Heart left ventricle (tissue), 16 donors: ENCODE measurements at places on chromosomes 7 and 10. TPM values are rescaled to one million over a fixed set of nuclear protein-coding genes. Genes with fewer than 3 reads are reported as not detected.

GRCh38 chr7:150408393-150409299, 29.5 kb downstream of the ZNF775 start:
- DNase-seq = no peak

DNA sequence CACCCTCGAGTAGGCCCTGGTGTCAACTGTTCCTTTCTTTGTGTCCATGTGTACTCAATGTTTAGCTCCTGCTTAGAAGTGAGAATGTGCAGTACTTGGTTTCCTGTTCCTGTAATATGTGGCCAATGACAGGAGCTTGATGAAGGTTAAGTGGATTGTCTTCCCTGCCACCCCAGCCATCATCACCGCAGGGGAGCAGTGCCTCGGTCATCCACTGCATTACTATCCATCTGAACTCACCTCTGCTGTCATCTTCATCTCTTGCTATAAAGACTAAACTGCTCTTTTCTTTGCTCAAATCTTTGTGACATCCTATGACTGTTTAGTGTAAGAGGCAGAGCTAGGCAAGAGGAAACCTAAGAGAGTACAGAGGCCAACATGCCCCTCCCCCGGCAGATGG, 15.6 kb downstream of the ITIH2 start:
- DNase-seq = no peak

MYL7 gene
- polyA plus RNA-seq = 1,236 TPM

- DNase-seq = no peak
Observed at GRCh38 chr7:45563941-45564461, 10.2 kb upstream of the ADCY1 start.

DNA sequence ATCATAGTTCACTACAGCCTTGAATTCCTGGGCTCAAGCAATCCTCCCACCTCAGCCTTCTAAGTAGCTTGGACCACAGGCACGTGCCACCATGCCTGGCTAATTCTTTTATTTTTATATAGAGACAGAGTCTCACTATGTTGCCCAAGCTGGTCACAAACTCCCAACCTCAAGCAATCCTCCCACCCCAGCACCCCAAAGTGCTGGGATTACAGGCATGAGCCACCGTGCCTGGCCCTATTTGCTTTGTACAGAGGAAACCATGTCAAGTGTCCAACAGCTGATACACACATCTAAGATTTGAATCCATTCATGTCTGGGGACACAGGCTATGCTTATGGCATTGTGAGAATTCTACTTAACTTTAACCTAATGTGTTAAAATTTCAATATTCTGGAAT, 29.9 kb upstream of the MPP7 start:
- no peak for DNase-seq

LRRN3 gene
- 2.4 TPM for polyA plus RNA-seq

- no peak for DNase-seq
Observed at GRCh38 chr10:90087197-90088023, 386.0 kb downstream of the KIF20B start.

DNA sequence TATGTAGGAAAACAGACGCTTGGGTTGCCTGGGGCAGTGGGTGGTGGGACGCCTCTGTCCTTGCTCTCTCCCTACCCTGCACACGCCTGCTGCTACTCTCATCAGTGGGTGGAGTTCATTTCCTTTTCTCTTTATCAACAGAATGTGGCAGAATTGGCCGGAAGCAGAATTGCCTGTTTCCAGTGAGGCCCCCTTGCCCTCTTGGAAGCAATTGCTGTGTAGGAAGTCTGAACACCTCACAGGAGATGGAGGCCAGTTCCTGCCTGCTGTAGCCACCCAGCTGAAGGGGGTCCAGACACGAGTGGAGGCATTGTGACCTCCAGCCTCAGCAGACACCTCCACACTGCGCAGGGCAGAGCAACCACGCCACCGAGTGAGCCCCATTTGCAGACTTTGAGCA, 331.6 kb upstream of the ZNF32 start:
- DNase-seq = no peak

- DNase-seq = no peak
Observed at GRCh38 chr10:29951441-29951931, 107.9 kb downstream of the JCAD start.

C10orf90 gene
- not detected for polyA plus RNA-seq

- no peak for DNase-seq
Observed at GRCh38 chr10:63752318-63752717, 231.1 kb downstream of the REEP3 start.

SPDYE1 gene
- polyA plus RNA-seq = not detected

DNA sequence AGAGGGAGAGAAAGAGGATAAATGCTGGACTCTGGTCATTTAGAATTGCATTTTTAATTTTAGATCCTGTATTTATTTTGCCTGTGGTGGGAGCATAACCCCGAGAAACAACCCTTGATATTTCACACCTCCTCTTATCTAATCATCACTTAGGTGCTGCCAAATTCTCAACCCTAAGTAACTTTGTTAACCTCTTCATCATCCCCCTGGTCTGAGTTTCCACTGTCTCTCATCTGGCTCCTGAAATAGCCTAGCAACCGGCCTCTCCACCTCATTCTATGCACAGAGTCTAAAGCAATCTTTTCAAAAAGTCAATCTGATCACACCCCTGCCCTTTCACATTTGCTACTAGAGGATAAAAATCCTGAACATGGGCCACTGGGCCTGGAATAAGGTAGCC, 118.5 kb upstream of the C1QL3 start:
- no peak for DNase-seq

DNA sequence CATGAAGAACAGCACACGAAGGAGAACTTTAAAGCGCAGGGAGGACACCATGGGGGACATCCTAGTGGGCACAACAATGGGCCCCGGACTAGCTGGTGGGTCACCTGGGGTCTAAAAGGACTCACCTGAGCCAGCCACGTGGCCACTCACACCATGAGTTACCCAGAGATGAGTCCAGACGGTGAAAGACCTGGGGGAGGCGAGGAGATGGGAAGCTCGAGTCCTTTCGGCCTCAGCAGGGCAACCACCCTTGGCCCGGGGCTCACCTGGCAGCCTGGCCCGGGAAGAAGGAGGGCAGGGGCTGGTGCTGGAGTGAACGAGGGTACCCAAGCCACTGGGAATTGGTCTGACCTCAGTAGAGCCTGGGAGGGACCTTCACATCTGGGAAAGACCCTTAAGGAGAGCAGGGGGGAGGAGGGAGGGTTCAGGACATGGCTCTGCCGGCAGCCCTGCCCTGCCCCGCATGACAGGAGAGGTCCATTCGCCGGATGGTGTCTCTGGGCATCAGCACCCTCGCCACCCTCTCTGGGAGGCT, 5.7 kb downstream of the GIGYF1 start:
- no peak for DNase-seq

- no peak for DNase-seq
Observed at GRCh38 chr7:3510101-3511020, 209.3 kb downstream of the SDK1 start.

C10orf143 gene
- polyA plus RNA-seq = 1.1 TPM

DNA sequence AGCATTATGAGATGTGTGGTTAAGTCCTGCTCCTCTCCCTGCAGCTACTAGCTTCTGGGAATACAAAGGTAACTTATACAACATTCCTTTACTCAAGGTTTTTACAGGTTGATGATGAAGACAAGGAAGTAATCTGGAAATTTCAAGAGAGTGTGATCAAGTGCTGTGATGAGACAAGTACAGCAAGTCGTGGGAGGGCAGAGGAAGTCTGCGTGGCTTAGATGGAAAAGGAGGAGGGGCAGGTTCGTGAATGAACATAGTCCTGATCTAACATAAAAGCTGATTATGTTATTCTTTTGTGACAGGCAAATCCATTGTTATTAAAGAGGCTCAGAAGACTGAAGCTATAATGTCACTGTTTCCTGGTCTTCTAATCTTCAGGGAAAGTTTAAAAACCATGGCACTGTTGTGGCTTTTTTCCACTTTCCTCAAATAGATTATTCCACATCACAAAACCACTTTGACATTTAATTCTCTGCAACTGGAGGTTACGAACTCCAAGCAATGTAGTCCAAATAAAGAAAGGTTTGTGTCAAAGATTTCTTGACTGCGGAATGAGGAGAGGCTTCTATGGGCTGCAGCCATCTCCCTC, 84.1 kb downstream of the CPXM2 start:
- DNase-seq = no peak

DNA sequence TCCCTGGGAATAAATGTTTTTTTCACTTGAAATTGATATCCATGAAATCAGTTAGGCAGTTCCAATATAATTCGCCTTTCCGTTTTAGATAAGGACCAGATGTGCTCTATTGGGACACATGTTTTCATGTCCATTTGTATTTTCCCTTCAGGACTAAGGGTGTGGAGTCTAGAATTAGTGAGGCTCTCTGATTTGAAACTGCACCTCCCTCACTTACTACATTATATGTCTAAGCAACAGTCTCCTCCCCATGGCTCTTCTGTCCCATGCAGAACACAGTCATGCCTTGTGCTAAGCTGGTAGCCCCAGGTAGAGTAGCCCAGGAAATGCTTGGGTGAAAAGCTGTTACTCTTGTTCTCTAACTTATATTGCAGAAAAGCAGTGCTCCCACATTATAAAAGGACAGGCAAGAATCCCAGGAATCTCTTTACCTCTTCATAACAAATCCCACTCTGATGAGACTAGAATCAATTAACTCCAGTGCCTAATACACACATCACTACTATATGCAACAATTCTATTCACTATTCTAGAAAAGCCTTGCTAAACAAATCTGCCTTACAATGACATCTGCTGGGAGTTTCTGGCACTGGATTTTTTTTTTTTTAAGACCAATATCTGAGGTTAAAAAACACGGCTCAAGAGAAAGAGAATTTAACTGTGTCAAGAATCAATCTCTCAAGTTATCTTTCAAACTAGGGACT, 293.9 kb downstream of the SNX13 start:
- no peak for DNase-seq

DNA sequence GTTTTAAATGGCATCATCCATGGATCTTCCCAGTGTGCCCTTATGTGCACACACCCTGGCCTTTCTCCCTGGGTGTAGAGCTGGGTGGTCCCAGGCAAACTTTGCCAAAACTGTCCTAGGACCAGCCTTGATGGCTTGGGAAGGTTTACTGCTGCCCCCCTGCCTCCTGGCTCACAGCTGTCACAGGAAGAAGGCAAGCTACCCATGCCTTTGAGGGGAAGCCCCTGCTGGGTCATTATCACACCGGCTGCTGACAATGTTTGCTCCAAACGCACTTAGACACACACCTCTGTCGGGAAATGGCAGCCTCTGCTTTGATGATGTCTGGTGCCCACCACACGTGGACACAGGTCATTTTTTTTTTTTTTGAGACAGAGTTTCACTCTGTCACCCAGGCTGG, 25.2 kb upstream of the FIGNL1 start:
- DNase-seq = no peak

DNA sequence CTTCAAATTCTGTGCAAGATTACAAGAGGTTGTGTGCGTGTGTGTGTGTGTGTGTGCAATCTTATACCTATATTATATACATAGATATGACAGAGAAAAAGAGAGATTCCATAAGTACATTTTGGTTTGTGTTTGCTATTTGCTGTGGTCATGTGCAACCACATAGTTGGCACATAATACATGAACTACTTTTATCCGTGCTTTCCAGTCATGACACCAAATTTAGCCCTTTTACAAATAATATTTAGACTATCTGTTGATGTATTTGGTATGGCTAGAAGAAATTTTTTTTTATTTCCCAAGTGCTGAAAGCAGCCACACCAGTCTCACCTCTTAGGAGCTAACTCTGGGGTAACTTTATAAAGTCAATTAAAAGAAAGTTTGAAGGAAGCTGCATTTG, 63.5 kb upstream of the EGFR start:
- no peak for DNase-seq

DNA sequence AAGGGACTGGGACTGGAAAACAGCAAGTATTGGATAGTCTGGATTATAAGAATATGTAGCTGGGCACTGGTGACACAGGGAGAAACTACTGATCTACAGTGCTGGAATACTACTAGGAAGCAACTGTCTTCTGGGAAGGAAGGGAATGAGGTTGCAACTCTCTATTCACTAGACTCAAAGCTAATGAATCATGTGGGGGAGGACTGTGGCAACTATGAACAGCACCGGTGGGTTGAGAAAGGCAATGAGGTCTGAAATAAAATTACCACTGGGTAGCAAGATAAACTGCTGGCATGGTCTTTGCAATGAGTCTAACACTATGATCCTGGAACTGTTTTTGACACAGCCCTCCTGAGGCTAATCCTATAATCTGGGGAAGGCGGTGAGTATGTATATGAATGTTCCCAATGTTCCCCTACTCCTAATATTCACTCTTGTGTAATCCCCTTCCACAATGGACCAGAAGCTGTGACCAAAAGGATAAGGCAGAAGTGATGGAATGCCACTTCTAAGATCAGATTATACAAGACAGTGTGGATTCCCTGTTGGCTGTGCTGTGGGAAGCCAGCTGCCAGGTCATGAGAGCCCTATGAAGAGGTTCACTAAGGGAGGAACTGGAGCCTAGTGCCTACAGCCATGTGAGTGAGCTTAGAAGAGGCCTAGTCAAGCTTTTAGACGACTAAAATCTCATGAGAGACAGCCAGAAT, 101.3 kb upstream of the DNAJB12 start:
- DNase-seq = no peak

DNA sequence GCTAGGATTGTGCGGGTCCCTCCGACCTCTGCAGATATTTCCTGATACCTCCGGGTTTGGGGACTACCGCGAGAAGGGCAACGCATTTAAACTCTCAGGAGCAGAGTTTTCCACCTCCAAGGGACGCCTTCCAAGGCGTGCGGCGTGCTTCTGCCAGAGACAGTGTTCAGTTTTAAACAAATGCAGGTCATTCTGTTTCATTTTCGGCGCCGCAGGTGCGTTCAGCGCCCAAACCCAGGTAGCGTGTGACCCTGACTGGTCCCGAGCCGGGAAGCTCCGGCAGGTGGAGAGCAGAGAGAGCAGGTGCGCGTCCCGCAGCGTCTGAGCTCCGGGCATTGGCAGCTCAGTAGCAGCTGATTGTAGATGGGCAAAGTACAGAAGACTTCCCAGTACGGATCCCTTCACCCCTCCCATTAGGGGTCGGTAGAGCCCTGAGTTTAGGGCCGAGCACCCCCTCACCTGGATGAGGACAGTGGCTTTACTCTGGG, 1.4 kb upstream of the CYP26A1 start:
- no peak for DNase-seq

DNA sequence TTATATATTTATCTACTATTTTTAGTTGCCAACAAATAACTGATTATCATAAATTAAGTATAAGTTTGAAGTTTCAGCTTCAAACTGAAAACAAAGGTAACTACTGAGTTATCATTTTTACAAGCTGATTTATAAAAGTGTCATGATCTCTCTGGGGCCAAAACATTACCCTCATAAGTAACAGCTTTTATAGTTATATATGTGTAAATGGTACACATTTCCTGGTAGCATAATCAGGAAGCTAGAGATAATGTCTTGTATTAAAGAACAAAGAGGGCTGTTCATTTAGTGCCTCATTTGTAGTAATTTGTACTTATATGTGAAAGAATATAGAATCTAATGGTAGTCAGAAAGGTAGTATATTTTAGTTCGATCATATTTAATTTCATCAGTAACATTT, 162.6 kb downstream of the SGMS1 start:
- no peak for DNase-seq

DNA sequence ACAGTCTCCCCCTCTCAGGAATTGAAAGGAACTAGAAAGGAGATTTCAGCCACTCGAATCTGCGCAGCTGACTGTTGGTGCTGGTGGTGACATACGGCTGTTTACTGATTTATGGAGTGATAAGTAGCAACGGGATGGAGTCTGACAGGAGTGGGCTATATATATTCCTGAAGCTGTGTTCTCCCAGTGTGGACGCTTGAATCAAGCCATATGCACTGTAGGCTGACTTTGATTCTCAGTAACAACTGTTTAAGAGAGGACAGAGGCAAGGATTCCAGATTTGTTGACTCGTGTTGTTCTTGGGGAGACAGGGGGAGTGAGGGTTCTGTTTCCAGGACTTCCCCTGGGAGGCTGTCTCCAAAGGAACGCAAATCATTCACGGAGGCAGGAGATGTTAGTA, 260.1 kb upstream of the AUTS2 start:
- DNase-seq = no peak

- DNase-seq = no peak
Observed at GRCh38 chr7:116512520-116513188, 12.2 kb upstream of the CAV1 start.
